Neural progenitor cell (in vitro differentiated cells): ENCODE measurements at places on chromosomes 16 and 17.

GRCh38 chr17:50684288-50684611, 23.5 kb downstream of the ANKRD40 start:
- DNase-seq, result peak; percentile 26

GRCh38 chr17:67509390-67510287, 132.6 kb downstream of the PITPNC1 start:
- no peak for DNase-seq

- no peak for DNase-seq
These were observed 839.9 kb upstream of the CDH8 start for GRCh38 chr16:62876133-62876532.

DNA sequence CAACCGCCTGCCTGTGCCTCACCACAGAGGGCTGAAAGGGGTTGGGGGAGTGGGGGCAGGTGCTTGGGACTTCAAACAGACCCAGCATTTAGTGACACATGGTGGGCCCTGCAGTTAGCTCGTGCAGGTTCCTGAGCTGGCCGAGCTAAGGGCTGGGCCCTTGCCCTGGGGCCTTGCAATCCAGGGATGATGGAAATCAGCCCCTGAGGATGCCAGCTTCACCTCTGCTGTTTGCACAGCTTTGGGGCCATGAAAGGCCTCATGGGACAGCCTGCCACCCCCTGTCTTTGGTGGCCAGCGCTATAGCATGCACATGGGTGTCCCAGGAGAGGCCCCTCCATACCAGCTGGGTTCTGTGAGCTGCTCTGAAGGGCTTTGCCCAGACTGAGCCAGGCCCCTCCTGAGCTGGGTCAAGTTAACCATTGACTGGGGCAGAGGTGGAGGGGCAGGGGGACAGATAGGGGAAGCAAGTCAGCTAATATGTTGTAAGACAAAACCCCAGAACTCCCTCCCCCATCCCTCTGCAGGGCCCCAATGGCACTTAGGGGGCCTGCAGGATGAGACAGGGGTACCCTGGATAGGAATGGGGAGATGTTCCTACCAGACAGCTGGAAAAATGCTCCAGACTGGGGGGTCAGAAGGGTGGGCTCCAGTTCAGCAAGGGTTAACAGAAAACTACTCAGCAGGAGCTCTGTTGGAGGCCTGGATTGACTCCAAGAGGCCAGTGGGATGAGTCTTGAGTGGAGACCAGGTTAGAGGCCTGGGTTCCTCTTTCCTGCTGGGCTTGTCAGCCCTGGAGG, 692 bp downstream of the PRR15L start:
- DNase-seq, result no peak

DNA sequence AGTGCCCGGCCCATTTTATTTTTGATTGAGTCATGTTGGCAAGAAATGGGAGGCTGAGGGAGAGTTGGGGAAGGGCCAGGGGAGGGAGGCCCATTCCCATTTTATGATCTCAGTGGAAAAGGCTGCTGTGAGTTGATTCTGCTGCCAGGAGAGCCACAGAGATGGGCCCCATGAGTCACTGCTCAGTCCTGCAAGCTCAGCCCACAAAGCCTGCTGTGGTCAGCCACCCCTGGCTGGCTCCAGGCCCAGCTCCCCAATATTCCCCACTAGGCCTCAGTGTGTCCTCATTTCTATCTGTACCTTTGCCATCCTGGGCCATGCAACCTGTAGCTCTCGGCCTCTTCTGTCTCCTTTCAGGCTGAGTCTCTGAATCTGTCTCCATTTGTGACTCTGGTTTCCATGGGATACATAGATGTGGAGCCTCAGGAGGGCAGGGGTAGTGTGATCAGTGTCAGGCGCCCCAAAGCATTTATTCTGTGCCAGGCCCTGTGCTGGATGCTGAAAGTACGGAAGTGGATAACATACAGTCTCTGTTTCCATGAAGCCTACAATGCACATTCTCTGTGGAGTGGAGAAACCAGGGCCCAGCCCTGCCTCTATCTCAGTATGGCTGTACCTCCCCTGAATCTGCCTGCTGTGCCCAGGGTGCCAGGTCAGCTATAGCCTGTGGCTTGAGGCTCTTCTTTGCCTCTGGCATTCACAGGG, 1.9 kb upstream of the PLEKHG4 start:
- no peak for DNase-seq

GRCh38 chr17:37576281-37576680, 32.9 kb downstream of the SYNRG start:
- DNase-seq, result no peak

DNA sequence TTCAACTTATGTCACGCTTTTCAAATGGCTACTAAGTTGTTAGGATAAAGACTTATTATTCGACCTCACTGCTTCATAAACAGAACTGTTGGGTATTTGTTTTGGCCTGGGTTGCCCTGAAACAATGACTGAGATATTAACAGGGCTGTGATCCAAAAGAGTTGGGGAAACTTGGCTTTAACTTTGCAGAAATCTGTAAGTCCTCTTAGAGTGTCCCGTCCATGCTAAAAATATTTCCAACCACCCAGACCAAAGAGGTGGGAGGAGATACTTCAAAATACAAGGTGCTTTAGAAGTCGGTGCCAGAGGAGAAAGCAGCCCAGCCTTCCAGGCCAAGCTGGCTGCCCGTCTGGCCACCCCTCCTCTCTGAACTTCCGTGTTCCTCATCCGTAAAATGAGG, 16.1 kb upstream of the SPATA32 start:
- no peak for DNase-seq

DNA sequence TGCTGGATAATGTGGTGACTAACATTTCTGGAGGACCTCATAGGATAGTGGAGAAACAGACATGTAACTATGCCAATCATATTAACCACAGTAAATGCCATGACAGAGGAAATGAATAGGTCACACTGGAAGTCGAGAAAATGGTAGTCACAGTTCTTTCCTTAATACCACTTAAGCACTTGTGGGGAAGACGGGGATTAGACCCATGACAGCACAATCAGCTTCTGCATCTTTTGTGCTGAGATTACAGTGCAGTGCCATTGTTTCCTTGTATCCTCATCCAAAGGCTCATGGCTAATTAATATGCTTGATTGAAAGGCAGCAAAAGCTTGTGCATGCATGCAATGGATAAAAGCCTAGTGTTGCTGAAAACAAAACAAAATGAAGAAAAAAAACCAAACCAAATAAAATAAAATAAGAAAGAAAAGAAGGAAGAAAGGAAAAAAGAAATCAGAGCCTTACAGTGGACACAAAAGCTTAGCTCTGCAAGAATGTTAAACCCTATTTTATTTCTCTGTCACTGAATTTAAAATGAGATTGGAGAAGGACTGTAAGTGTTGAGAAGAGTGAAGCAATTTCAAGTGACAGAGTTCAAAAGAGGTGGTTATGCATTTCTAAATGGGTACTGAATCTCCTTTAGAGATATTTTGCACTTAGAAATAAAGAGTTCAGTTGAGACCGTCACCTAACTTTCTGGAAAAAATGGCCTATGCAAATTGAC, 1011.9 kb downstream of the CDH8 start:
- DNase-seq, result peak; percentile 90

DNA sequence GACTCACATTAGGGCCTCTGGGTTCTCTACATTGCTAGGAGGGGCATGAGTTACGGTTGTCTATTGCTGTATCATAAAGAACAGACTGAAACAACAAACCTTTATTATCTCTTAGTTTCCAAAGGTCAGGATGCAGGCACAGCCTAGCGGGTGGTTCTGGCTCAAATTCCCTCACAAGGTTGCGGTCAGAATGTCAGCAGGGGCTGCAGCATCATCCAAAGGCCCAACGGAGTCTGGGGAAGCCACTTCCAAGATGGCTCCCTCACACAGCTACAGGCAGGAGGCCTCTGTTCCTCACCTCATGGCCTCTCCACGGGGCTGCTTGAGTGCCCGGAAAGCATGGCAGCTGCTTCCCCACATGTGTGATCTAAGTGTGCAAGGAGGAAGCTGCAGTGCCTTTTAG, 29.6 kb upstream of the ZFPM1 start:
- no peak for DNase-seq

DNA sequence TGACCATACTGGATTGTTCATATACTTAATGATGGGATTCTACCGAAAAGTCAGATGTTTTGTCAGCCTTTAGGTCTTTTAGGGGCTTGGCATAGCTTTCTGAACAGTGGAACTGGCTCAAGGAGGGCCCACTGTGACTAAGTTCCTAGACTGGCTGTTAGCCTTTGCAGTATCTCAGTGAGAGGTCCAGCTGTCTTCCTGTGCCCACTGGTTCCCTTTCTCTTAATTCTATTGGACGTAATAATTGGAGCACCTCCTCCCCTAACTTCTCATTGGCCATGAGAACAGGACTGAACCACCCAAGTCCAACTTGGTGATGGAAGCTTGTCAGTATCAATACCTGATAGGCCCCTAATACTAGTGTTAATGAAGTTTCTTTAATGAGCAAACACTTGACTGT, 13.5 kb downstream of the KPNA2 start:
- peak; percentile 15 for DNase-seq

- DNase-seq, result no peak
These were observed 356.4 kb downstream of the FOXL1 start for GRCh38 chr16:86934581-86935375.

DNA sequence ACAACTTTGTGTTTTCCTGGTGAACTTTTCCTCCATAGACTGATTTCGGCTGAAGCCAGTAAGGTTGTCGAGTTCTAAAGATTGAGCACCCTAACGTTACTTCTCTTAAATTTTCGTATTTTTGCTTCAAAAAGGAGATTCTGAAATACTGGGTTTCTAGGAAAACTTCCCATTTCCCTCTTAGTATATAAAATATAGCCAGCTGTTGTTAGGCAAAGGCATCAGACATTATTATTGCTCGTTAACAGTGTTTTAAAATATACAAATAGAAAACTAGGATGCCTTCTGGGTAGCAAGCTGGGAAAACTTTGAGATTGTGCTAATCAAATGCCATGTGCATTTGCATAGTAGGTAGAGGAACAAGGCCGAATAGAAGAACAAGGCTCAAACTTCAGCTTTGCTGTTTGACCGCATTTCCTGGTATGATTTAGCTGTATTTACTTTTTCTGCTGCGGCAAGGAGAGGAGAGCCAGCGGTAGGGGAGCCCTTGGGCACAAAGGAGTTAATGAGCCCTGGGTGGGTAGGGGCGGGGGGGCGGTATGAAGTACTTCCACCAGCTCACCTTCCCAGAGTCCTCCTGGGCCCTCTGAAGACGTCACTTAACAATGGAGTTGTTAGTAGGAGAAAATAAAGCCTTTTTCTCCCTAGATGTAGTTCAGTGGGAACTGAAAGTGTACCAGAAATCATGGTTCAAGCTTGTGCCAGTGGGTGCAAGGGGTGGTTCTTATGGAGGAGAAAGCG, 151.9 kb downstream of the MSI2 start:
- DNase-seq, result peak; percentile 68

DNA sequence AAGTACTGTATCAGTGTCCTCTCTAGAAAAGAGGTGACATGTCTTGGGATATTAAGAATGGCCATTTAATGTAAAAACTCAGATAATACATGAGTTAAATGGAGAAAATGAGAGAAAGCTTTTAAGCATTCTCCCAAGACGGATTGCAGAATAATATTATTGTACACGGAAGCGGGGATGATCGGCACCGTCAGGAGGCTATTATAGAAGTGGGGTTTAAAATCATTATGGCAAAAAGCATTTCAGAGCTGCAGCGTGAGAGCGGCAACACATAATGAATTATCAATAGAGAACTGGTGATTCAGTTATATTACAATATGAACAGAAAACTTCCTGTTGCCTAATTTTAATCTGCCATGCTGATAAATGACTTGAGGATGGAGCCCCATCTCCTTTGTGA, 261.7 kb upstream of the IRX3 start:
- no peak for DNase-seq

DNA sequence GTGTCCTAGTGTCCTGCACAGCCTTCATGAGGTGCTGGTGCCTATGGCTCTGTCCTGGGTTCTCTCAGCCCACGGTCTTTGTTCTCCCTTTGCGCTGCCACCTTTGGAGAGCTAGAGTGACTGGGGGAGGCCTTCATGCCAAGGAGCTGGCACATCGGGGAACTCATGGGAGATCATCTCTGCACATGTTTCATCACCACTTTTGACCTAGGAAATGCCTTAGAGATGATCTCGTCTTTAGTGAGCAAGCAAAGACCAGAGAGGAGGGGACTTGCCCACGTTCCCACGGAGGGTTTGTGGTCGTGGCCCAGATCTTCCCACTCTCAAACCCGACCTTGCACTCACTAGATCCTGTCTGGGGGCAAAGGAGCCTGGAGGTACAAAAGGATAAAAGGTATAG, 23.5 kb downstream of the TBX4 start:
- DNase-seq, result no peak

DNA sequence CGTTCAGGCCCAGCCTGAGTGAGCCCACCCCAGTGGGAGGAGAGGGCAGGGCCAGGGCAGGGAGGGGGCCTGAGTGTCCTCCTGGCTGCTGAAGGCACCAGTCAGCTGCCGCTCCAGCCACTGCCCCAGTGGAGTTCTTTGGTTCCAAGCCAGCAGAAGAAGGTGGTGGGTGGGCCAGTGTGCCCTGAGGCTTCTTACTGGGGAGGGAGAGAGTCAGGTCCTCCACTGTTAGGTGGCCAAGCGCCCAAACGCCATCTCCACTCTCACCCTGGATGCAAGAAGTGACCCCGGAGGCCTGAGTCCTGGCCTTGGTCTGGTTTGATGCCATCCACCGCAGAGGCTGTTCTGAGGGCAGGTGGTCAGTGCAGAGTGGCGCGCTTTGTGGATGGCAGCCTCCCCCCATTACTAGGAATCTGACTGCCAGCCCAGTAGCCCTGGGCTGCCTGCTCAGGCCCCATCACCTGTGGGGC, 2.2 kb downstream of the RNF213 start:
- DNase-seq, result no peak

DNA sequence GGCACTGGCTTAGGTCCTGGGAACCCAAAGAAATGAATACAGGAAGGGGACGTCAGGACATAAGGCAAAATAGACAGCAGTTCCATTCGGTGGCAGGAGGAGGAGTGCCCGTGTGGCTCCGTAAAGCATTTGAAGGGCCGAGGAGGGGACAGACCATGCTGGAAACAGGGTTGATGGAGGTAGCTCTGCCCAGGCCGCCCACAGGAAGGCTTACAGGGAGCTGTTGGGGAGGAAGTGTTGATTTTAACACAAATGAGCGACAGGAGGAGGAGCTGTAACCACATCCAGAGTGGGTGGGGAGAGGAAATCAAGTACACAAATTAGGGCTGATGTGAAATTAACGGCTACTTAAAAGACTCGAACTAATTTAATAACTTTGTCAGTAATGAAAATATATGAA, 54.6 kb downstream of the RBFOX3 start:
- no peak for DNase-seq

GRCh38 chr17:42640121-42640520, 19.0 kb upstream of the TUBG2 start:
- DNase-seq, result no peak

- DNase-seq, result peak; percentile 72
These were observed 43.3 kb downstream of the BCAS3 start for GRCh38 chr17:60720763-60721531.

DNA sequence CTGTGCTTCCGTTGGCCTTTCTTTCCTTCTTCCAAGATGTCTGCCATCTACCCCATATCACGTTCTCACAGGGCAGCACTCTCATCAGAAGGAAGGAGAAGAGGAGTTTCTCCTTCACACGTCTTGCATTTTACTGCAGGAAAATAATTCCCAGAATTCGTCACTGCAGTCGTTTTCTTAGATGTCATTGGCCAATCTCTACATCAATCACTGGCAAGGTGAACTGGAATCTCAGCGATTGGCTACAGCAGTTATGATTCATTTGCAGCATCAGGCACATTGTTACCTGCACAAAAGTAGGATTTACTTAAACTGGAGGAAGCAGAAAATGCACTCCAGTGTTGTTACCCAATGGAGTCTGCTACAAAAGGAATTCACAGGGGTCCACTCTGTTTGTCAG, 277.2 kb upstream of the RBFOX1 start:
- DNase-seq, result no peak

- no peak for DNase-seq
These were observed 24.2 kb downstream of the SYNRG start for GRCh38 chr17:37585066-37585465.

GRCh38 chr17:14298947-14299279, 2.0 kb upstream of the HS3ST3B1 start:
- DNase-seq, result no peak
